Spleen (tissue), 13 donors: ENCODE measurements at places on chromosomes 3 and 15. TPM values are rescaled to one million over a fixed set of nuclear protein-coding genes. Genes with fewer than 3 reads are reported as not detected.

The MBNL1 gene
- polyA plus RNA-seq = 66.3 TPM

DNA sequence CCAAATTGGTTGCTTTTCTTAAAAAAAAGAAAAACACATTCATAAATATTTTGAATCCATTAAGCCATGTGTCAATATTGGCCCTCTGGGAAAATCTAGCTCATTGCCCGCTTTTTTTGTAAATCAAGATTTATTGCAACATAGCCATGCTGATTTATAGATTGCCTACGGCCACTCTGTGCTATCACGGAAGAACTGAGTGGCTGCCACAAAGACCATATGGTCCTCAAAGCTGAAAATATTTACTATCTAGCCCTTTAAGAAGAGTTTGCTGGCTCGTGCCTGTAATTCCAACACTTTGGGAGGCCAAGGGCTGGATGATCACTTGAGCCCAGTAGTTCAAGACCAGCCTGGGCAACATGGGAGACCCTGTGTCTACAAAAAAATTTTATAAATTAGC is 45.9 kb downstream of the IL5RA start:
- H3K4me1 ChIP-seq = no peaks in the 10 kb centered on the region
- DNase-seq = no peak
- no peaks in the 10 kb centered on the region for H3K36me3 ChIP-seq
- H3K27me3 ChIP-seq = no peaks in the 10 kb centered on the region
- H3K27ac ChIP-seq = no peak overlapping the region
- no peak overlapping the region for H3K4me3 ChIP-seq

DNA sequence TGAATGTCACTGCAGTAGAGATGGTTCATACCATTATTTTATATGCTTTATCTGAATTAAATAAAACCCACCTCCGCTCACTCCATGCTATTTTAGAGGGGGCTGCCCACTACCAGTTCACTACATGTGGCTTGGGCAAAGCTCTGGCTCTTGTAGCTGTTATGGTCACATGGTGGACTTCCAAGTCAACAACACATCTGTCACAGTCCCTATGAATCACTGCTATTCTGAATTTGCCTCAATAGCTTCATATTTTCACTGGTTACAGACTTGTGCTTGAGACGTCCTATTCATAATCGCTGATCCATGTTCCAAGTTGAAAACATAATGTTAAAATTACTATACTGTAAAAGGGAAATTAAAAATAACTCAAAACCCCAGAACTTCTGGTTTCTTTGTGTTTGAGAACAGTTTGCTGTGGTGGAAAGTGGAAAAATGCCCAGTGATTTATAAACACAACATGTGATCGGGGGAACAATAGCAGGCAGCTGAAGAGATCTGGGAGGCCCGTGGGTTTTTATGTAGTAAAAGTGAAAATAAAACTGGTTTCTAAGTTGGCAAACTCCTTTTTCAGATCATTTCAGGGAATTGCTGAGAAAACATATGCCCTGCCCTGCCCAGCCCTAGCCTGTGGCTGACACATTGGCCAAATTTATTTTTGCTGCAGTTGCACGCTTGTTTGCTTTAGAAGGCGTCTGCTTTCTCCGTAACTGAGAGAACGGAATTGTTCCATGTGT is 128.8 kb upstream of the PRR23C start:
- H3K27ac ChIP-seq = peak overlapping the region; percentile 32
- no peaks in the 10 kb centered on the region for H3K4me1 ChIP-seq
- H3K36me3 ChIP-seq = no peaks in the 10 kb centered on the region
- no peak for DNase-seq

DNA sequence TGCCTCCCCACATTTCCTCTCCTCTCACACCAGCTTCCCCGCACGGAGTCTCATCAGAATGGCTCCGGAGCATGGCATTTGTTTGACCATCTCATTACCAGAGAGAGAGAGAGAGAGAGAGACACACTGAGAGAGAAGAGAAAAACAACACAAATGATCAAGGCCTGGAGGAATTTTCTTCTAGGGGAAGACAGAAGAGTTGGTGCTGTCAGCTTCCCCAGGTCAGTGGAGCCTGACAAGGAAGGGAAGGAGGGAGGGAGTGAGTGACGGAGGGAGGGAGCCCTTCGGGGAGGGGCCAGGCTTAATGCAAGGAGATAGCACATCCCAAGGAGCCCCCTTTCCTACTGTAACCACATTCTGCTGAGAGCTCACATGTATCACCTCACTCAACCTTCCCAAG is 9.1 kb downstream of the ST8SIA2 start:
- no peaks in the 10 kb centered on the region for H3K4me1 ChIP-seq
- no peaks in the 10 kb centered on the region for H3K27me3 ChIP-seq
- no peak overlapping the region for H3K27ac ChIP-seq
- DNase-seq = no peak
